ENCODE measurements at places on chromosomes 6 and 20.

GRCh38 chr6:29953001-29953441, 10.7 kb downstream of the HLA-A start:
- DNase-seq: no peak

DNA sequence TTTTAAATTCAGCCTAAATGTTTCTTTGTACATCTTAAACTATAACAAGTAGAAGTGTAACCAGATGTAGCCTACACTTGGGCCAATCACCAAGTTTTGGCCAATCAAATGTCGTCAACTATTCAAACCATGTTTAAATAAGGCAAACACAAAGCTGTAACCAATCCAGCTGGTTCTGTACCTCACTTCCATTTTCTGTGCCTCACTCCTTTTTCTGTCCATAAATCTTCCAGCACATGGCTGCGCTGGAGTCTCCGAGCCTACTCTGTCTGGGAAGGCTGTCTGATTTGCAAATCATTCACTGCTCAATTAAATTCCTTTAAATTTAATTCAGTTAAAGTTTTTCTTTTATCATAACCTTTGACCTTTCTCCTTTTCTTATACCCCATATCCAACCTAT, 7.7 kb upstream of the AHI1 start:
- no peak for DNase-seq

GRCh38 chr20:14406495-14406894, 69.1 kb upstream of the FLRT3 start:
- DNase-seq: peak; percentile 24

- no peak for DNase-seq
These were observed 684.8 kb downstream of the QKI start for GRCh38 chr6:164099269-164099865.

GRCh38 chr20:24485981-24486380, 16.6 kb downstream of the SYNDIG1 start:
- no peak for DNase-seq

DNA sequence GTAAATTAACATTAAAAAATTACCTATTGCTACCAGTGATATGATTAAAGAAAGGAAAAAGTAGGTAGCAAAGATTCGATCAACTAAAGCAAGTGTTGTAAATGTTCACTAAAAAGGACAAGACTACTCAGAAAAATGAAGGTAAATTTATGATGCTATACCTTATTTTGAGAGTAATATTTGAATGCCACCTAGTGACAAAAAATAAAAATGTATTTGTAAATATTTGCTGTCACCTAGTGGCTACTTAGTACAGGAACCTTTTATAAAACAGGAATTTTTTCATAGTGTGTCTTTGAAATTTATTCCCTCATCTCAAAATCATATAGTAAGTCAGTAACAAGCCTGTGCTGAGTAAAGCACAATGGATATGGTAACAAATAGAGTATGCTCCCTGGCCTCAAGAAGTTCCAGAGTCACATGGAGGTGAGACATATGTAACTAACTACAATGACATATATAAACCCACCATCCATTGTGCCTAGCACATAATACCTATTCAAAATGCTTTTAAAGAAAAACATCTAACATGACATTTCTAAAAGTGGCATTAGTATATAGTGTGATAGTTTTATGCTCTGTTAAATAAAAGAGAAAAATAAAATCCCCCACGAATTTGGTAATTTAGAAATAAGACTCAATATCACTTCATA, 193.1 kb upstream of the SIM1 start:
- peak; percentile 20 for DNase-seq

- peak; percentile 75 for DNase-seq
These were observed 6.8 kb upstream of the MAPK13 start for GRCh38 chr6:36123270-36124139.

GRCh38 chr6:166712286-166713228, 85.5 kb upstream of the RPS6KA2 start:
- DNase-seq: no peak

GRCh38 chr6:138491017-138491416, 8.3 kb downstream of the NHSL1 start:
- DNase-seq: no peak

DNA sequence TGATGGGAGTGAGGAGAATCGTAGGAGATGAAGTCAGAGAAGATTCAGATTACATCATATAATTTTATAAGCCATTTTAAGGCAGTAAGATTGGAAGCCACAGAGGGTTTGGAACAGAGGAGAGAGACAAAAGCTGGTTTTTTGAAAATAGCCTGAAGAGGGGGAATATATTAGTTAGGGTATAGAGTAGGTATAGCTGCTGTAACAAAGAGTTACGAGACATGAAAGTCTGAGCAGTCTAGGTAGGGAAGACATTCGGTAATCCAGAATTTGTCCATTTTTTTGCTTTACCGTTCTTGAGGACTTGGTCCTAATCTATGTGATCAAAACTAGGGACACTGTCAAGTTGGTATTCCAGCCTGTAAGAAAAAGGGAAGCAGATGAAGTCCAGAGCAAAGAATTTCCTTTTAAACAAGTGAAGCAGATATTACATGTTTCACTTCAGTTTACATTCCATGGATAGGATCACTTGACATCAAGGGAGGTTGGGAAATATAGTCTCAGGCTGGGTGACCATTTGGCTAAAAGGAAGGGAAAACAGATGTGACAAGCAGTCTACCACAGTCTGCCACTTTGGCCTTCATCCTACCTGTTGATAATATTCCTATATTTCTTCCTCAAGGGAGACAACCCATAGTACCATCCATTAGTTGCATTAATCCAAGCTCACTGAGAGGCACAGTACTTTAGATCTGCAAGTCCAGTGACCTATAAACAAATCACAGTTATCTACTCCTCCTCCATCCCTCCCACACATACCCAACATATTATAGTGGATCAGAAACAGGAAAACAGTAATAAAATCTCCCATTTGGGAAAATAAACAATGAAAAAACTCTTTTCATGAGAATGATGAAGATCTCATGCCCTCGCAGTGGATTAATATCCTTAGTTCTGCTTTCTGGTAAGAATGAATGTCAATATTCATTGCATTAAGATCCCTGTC, 10.2 kb downstream of the FAM135A start:
- no peak for DNase-seq

GRCh38 chr6:142757852-142758628, 186.9 kb downstream of the HIVEP2 start:
- no peak for DNase-seq

DNA sequence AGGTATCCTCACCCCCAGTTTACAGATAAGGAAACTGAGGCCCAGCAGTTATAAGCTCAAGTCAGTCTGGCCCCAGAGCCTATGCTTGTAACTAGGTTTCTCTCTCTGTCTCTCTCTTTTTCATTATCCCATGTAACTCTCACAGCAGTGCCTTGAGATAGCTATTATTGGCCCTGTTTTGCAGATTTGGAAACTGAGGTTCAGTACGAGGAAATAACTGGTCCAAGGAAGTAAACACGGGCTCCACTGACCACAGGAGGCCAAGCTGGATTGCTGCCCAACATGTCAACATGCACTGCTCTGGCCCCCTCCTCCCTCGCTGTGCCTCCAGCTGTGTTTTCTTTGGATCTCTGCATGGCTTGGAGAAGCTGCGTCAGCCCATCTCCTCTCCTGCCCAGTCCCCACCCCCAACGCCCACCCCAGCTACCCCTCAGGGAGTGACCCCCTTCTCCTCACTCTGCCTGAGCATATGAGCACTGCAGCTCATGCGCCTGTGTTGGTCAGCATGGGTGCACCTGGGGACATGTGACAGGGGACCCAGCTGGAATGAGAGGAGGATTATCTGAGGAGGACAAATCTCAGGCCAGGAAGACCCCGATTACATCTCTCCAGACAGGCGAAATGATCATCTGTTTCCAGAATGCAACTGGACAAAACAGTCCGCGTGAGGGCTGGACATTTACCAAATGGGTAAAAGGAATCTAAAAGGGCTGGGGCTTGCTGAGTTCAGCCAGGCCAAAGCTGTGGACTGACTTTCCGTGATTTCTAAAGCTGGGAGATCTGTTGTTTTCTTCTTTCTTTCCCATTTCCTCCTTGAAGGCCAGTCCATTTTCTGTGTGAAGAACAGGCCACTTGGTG, 7.8 kb upstream of the PLTP start:
- no peak for DNase-seq

DNA sequence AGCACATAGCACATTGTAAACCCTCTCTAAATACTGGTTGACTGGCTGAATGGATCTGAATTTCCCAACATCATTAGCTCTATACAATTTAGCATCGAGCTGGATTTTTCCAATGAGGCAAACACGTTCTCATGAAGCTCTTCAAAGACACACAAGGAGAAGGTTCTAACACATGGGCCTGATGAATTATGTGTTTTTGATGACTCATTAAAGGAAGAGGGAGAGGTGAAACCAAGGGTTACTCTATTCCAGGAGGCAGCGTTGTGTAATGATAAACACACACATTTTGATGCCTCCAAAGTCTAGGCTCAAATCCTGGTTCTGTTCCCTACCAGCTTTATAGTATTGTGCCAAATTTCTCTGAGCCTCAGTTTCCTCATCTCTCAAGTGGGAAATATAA, 84.3 kb downstream of the PFDN4 start:
- no peak for DNase-seq

GRCh38 chr6:141562186-141562811, 570.4 kb upstream of the GJE1 start:
- DNase-seq: peak; percentile 27

DNA sequence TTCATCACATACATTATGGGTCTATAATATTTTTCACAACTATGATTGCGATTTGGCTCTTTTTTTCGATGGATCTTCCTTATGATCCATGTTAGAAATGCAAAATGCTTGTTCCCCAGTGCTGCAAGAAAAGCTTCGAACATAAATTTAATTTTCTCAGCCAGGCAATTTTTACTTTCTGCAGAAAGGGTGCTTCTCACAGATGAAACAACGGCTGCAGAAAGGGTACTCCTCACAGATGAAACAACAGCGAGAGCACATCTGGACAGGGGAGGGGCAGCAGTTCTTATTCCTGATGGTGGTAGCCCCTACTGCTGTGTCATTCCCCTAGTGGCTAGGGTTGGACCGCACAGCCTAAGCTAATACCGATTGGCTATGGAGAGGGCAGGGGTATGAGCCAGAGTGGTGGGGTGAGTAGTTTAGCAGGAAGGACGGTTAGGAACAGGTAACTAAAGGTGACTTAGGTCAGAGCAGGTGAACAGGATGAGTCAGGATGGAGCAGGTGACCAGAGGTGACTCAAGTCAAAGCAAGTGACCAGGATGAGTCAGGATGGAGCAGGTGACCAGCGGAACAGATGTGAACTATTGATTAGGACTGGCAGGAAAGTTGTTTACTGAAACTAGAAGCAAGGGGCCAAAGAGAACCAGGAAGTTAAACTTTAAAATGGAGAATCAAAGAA, 13.4 kb upstream of the TREML4 start:
- DNase-seq: no peak

DNA sequence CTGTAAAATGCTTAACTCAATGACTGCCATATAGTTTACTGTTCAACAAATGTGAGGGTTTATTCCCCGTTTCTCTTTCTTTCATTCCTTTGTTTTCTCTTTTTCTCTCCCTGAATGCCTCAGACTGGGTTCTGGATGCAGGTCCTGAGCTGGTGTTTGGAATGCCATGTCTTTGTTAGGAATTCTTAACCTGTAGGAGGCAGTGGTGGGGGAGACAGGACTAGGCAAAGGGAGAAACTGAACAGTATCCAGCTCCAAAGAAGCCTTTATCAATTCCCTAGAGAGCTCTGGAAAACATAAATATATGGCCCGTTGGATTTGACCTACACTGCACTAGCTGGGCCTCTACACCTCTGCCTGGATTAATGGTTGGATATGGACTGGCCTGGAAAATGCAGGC, 621.2 kb upstream of the SLC35B3 start:
- no peak for DNase-seq

All from NCI-H460 (cell line).